NCI-H1417 treated with DMSO at 0.1 percent for 48 hours (cell line): ENCODE measurements at places on chromosomes 12 and 14.

GRCh38 chr14:59147007-59147406, 41.5 kb upstream of the DAAM1 start:
- DNase-seq = no peak

DNA sequence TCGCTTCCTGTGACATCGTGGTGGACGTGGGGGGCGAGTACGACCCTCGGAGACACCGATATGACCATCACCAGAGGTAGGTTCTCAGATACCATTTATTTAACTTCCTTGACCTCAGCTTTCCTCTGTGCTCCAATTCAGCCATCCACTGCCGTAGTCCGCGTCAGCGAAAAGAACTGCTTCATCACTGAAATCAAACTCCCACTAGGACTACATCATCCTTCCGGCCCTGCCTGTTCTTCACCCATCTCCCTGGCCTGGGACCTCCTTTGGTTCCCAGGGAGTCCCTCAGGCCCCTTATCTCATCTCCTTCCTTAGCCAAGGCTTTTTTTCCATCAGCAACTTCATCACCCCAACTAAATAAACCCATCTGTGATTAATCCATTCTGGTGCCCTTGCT, 692 bp downstream of the MYG1 start:
- no peak for DNase-seq

GRCh38 chr14:62097824-62098223, 335.6 kb downstream of the SNAPC1 start:
- DNase-seq = no peak

DNA sequence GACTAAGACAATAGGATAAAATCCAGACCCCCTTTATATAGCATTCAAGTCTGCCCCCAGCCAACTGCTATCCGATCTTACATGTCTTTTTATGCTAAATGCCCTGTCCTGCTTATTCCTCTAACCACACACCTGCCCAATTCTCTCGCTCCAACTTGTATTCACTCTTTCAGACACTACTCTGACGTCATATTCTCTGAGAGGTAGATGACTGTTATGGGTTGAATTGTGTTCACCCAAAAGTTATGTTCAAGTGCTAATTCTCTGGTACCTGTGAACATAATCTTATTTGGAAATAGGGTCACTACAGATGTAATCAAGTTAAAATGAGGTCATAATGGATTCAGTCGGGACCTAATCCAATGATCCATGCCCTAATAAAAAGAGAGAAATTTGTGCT, 84.0 kb upstream of the PTPRR start:
- no peak for DNase-seq

DNA sequence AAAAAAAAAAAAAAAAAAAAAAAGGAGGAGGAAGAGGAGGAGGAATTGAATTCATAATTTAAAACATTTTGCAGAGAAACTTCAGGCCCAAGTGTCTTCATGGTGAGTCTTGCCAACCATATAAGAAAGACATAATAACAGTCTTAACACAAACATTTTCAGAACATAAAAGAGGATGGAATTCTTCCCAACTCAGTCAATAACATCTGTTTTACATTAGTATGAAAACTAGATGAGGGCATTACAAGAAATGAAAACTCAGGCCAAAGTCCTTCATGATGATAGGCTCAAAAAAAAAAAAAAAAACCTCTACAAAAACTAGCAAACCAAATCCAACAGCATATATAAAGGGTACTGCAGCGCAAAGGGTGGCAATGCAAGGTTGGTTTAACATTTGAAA, 151.6 kb downstream of the FOXA1 start:
- no peak for DNase-seq

- no peak for DNase-seq
Measured at GRCh38 chr14:104247336-104248202, 109.2 kb downstream of the KIF26A start.

- no peak for DNase-seq
Measured at GRCh38 chr12:53995002-53995377, 5.0 kb upstream of the HOXC9 start.

DNA sequence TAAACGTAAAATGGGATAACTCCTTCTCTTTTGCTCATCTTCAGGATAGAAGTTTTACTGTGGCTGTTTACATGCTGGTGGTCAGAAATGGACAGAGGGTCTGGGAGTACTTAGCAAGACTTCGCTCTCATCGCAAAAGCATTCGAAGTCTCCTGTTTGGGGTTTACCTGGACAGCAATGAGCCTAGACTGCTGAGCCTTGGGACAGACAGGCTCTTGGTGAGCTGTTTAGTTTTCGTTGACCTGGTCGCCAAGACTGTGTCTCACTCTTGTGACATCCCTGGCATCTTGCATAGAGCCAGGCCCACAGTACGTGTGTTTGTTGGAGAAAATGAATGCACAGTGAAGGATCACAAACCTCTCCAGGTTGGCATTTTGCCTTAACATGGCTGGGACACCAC, 42.1 kb downstream of the CFAP251 start:
- DNase-seq = no peak

DNA sequence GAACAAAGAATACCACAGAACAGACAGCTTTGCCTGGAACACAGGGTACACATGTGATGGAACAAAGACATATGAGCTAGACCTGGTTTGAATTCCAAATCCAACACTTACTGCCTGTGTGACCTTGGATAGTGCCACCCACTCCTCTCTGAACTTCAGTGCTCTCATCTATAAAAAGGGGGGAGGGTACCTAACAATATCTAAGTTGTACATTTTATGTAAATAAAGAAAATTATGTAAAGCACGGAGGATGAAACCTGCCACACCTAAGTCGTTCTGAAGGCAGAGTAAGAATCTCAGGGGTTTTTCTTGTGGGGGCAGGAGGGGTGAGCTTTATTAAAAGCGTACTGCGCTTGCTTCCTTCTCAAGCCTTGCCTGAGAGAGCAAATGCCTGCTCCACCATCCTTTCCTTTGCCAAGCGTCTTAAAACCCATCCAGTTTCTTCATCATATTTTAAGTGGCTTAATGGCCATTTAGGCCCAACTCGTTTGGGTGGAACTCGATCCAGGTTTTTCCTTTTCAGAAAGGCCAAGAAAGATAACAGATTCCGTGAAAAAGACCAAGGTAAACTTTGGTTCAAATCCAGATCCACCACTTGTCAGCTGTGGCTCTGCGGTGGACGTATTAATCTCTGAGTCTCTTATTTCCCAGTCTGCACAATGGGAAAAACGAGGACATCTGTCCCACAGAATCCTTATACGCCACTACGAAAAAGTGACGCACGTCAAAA, 946 bp downstream of the DDX24 start:
- DNase-seq = no peak

GRCh38 chr12:20245491-20245890, 122.8 kb upstream of the PDE3A start:
- no peak for DNase-seq
